ENCODE measurements at places on chromosomes 3 and 15.

DNA sequence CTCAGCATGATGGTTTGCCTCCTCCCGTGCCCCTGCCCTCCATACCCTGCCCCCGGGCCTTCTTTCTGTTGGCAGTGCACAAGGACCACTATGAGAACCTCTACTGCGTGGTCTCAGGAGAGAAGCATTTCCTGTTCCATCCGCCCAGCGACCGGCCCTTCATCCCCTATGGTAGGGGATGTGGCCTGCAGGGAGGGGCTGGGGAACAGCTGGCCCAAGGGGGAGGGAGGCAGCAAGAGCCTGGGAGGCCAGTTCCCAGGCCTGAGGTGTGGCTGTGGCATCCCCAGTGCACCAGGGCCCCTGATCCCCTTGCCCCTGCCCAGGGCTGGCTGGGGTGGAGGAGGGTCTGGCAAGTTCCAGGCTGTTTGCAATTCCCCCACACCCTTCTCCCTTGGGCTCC is 2.6 kb upstream of the PLA2G4B start:
- no peak for DNase-seq

- DNase-seq: no peak
Measured at GRCh38 chr3:49001155-49001554, 6.0 kb upstream of the WDR6 start.

GRCh38 chr3:24164967-24165602 is 220.0 kb downstream of the NR1D2 start:
- DNase-seq: no peak

DNA sequence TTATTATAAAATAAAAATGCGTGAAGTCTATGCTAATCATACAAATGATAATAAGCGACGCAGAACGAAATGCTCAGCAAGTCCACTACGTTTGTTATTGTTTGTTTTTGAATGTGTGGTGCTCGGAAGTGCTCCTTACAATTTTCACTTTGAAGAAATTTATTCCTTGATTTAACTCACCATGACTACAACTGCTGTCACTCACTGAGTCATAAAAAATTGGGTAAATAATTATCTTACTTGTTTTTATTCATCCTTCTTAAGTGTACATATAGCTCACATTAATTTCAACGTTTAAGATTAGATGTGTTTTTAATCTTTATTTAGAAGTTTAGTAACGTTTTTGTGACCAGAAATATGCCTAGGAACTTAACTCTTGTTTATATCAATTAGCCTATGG is 66.7 kb upstream of the NANOGP8 start:
- no peak for DNase-seq

GRCh38 chr15:64746921-64747320 is 28.5 kb downstream of the RBPMS2 start:
- no peak for DNase-seq

DNA sequence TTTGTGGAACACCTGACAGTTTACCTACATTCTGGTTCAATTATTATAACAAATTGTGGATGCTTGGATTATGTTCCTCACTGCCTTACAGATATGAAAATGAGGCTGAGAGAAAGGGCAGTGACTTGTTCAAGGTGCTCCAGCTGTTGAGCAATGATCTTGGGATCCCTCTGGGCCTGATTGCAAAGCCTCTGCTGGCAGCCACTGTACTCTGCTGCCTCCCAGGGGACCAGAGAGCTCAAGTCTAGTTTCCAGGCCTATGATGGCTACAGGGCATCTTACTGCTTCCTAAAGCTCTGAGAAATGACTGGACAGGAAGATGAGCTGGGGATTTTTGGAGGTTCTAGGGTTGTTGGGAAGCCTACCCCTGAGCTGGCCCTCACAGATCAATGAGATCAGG is 2.3 kb upstream of the SHC4 start:
- DNase-seq: no peak

- DNase-seq: no peak
Measured at GRCh38 chr3:140470962-140471361, 206.9 kb upstream of the TRIM42 start.

GRCh38 chr3:84601303-84601702 is 357.5 kb upstream of the CADM2 start:
- no peak for DNase-seq

- no peak for DNase-seq
Measured at GRCh38 chr3:100073714-100074307, 40.5 kb downstream of the FILIP1L start.

GRCh38 chr3:19229086-19229485 is 80.8 kb downstream of the KCNH8 start:
- no peak for DNase-seq

DNA sequence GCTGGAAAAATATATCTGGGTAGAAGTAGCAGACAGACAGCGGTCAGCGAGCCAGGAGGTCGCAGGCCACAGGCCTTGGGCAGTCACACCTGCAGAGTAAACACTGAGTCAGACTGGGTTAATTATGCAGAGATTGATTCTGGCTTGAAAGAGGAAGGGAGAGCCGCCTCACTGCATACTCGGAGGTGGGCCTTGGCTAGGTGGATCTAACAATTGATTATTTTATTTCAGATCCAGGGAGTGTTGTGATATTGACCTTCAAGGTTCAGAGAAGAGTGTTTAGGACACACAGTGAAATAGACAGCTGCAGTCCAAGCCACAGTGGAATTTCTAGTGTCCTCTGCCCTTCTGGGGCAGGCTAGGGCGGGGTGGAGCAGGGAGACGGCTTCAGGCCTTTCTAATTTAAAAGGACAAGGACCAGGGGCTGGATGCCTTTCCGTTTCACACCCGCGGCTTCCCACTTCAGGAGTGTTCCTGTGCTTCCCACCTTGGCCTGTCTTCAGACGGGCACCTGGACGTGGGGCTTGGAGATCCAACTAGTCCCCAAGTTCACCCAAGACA is 237.3 kb downstream of the XXYLT1 start:
- no peak for DNase-seq

DNA sequence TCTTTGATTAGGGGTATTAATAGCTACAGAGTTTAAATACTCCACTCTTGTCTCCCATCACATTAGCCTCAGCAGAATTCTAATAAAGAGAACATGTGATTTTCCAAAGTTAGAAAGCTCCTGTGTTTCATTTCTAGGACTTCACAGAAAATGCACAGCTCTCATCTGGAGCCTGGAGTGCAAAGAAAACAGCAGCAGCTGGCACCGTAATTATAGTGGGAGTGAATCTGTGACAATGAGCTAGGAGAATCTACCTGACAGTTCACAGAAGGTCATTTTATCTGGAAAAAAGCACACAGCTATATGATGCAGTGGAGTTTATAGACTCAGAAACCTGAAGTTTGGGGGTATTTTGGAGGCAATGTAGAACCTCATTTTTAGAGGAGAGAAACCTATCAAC is 5.4 kb upstream of the TRIM59 start:
- no peak for DNase-seq

GRCh38 chr3:176690083-176690869 is 507.0 kb downstream of the TBL1XR1 start:
- no peak for DNase-seq

- no peak for DNase-seq
Measured at GRCh38 chr3:24119321-24119751, 174.2 kb downstream of the NR1D2 start.

- DNase-seq: no peak
Measured at GRCh38 chr3:54339608-54340007, 217.3 kb downstream of the CACNA2D3 start.

- DNase-seq: no peak
Measured at GRCh38 chr3:38313695-38314094, 31.6 kb downstream of the SLC22A14 start.

- no peak for DNase-seq
Measured at GRCh38 chr3:179706233-179706632, 53.4 kb downstream of the USP13 start.

DNA sequence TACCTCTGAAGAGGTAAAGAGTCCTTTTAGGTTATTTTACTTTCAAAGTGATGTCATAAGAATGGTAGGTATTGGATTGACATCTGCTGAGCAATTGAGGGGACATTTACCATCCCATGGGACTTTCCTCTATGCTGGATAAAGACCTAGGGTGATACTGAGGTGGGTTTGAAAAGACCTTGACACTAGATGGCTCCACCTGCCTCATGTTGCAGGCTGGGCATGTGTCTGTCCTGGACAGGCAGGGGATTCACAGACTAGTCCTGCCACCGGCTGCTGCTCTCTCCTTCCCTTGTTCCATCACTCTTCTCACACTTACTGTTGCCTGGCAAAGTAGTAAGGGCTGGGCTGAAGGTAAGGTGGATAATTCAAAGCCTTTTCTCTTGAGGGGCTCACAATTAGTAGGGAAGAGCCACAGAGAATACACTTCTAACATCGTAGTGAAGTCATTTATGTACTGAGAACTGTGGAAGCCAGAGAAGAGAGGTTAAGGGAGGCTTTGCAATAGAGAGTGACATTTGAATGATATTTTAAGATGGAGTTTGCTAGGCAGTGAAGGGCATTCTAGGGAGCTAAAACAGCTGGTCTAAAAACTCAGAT is 27.7 kb downstream of the TRAK1 start:
- DNase-seq: no peak

DNA sequence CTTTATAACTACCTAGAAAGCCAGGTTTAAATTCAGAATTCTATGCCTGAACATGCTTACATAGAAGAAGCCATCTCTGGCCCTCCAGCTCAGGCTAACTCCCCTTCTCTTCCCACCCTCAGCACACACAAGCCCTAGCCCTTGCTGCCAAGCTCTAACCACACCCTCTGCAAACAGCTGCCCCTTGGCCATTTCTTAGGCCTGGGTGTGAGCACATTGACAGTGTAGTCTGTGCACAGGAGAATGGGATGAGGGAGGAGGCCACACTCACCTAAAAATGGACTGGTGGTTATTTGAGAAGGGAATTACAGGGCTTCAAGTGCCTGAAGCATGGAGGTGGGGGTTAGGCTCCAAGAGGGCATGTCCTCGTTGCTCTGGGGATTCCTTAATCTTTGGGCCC is 42.3 kb upstream of the SLC25A36 start:
- DNase-seq: no peak

DNA sequence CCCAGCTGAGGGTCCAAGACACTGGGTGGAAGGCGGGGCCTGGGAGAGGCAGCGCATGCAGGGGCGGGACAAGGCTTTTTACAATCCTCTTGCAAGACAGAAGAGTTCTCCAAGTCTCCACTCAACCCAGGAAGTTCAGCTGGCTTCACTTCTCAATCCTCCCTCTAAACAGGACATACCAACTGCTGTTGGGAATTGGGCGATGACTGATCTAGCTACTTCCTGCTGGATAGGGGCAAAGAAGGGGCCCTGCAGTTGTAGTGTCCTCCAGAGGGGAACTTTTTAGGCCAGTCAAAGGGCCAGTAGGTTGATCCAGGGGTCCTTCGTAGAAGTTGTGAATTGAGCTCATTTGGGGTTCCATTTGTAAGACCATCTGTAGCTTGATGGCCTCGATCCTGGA is 94.6 kb upstream of the TERB2 start:
- DNase-seq: no peak

GRCh38 chr3:157532529-157533297 is 29.5 kb upstream of the VEPH1 start:
- DNase-seq: no peak

GRCh38 chr3:66993082-66993481 is 5.0 kb upstream of the KBTBD8 start:
- DNase-seq: no peak

- DNase-seq: no peak
Measured at GRCh38 chr15:41860049-41860828, 21.6 kb downstream of the PLA2G4B start.

DNA sequence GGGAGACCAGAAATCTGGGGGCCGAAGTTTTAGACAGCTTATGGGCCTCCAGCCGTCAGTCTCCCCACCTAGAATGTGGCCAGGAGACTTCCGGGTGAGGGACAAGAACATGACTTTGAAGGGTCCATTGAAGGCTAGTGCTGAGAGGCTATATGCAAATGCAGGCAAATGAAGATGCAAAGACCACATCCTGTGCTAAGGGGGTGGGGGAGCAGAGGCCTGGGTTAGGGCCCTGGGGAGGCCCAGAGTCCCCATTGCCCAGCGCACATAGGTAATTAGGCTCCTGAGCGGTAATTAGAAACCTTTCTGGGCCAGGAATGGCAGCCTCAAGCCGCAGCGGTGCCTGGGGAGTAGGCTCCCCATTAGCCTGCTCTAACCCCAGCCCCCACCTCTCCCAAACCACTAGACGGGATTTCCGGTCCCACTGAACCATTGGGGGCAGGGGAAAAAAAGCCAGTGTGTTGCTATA is 6.8 kb downstream of the CSK start:
- DNase-seq: no peak

DNA sequence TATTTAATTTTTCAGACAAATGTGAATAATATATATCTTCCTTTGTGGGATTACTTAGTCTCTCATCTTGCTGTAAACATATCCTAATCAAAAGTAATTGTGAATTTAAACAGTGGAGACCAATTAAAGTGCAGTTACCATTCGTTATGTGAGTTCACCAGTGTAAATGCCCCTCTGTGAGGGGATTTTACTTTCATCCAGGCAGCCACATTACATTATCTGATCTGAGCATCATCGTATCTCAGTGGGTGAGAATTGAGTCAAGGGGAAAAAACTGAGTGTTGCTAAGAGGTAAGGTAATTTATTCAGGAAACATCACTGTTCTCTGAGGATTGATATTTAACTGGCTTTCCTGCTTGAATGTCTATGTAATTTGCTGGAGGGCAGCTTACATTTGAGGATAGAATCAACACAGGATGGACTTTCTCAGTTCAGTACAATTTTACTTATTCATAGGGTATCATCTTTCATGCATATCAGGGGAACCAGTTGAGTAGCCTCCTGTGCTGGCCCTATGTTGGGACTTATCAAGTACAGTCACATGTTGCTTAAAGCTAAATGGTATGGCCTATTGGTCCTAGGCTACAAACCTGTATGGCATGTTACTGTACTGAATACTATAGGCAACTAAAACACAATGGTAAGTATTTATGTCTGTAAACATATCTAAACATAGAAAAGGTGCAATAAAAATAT is 219.7 kb downstream of the CD47 start:
- DNase-seq: no peak

DNA sequence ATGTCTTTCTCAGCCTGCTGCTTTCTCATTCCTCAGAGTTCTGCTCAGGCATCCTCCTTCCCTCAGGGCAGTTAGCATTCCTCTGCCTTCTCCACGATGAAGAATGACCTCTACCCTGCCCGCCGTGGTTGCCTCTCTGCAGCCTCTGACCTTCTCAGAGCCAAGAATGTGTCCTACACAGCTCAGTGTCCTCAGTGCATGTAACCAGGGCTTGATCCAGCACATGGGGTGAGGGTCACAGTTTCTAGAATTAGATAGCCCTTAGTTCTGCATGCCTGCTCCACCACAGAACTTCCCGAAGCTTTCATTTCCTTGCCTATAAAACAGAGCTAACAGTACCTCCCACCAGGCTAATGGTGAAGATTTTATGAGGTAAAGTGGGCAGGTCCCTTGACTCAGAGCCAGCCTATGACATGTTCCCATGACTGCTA is 182.1 kb downstream of the CLSTN2 start:
- no peak for DNase-seq

DNA sequence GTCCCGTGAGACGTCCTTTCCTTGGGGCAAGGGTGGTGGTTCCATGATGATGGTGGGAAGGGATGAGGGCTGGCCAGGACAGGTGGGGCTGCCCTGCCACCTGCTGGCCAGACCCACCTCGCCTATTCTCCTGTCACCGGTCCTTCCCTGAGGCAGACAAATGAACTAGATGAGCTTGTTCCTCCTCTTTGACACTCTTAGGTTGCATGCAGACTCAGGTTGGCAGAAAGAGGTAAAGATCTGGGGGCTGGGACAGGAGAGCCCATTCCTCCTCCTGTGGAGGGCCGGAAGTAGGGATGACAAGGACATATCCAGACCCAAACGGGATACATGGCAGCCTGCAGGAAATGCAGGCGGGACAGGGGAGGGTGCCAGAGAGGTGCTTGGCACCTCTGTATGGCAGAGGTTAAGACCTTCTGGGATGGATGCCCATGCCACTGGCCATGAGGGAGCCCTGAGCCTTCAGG is 38.6 kb downstream of the ACSBG1 start:
- DNase-seq: peak; percentile 70

GRCh38 chr3:111758642-111759041 is 100.4 kb upstream of the PHLDB2 start:
- DNase-seq: no peak

Measured in coronary artery (tissue), 2 donors.